ENCODE measurements at places on chromosomes 1 and 21. TPM values are rescaled to one million over a fixed set of nuclear protein-coding genes. Genes with fewer than 3 reads are reported as not detected.

GRCh38 chr1:59418363-59419144, 121.7 kb downstream of the FGGY start:
- no peak for DNase-seq

GRCh38 chr1:14280909-14281308, 317.6 kb upstream of the KAZN start:
- DNase-seq = no peak

- no peak for DNase-seq
Measured at GRCh38 chr1:84370831-84371394, 27.4 kb upstream of the DNASE2B start.

DNA sequence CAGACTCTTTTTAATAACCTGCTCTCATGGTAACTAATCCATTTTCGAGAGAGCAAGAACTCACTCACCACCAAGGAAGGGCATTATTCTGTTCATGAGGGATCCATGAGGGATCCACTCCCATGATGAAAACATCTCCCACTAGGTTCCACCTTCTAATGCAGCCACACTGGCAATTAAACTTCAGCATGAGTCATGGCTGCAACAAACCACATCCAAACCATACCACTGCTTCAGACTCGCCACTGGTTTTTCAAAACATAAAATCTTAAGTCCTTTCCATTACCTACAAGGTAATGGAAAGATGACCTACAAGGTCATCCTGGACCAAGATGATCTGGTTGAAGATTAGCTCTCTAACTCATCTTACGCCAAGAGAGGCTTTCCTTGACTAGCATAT, 405.1 kb downstream of the VAV3 start:
- DNase-seq = no peak

GRCh38 chr21:45522986-45523385, 19.3 kb downstream of the SLC19A1 start:
- no peak for DNase-seq

DNA sequence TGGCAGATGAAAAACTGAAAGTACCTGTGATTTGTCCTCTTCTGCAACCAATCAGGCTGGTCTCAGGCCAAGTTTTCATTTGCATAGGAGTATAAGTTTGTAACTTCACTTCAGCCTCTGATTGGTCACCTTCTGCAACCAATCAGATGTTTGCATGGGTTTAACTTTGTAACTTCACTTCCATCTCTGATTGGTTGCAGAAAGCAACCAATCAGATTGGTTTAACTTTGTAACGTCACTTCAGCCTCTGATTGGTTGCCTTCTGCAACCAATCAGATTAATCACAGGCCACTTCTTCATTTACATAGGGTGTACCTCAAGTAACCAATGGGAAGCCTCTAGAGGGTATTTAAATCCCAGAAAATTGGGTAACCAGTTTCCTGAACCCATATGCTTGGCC, 18.9 kb upstream of the TUT4 start:
- DNase-seq = no peak

TMEM50B gene
- total RNA-seq = 44.0 TPM

SPRR2F gene
- not detected for total RNA-seq

Data from osteocyte (in vitro differentiated cells).